ENCODE measurements at places on chromosomes 11 and 22.

DNA sequence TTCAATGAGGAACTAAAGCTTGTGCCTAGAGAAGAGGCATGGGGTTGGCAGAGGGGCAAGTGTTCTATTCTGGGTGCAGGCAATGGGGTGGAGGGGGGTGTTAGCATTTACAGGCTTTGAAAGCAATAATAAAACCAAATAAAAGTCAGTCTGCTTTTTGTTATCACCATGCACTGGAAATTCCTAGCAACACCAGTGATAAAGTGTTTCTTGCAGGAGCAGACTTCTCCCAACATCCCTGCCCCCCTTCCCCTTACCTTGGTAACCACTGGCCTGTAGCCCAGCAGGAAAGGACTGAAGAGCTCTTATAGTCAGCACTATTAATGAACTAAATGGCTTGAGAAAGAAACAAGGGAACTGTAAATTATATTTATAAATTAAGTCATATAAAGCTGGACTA is 65.2 kb upstream of the SESN3 start:
- no peak for DNase-seq

DNA sequence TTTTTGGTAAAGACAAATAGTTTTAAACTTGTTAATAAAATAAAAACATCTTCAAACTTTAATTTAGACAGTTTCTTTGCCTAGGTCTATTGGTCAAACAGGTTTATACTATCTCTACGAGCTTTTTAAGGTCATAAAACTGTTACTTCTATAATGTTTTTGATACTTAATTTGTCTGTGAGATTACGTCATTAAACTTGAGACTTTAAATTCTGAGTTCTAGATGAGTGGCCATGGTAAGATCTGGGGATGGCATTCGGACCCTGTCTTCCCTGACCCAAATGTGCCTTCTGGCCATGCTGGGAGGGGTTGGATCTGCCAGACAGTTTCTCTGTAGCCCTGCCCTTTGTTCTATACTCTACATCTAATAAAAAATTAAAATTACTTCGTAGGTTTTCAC is 497.8 kb downstream of the TMEM135 start:
- no peak for DNase-seq

DNA sequence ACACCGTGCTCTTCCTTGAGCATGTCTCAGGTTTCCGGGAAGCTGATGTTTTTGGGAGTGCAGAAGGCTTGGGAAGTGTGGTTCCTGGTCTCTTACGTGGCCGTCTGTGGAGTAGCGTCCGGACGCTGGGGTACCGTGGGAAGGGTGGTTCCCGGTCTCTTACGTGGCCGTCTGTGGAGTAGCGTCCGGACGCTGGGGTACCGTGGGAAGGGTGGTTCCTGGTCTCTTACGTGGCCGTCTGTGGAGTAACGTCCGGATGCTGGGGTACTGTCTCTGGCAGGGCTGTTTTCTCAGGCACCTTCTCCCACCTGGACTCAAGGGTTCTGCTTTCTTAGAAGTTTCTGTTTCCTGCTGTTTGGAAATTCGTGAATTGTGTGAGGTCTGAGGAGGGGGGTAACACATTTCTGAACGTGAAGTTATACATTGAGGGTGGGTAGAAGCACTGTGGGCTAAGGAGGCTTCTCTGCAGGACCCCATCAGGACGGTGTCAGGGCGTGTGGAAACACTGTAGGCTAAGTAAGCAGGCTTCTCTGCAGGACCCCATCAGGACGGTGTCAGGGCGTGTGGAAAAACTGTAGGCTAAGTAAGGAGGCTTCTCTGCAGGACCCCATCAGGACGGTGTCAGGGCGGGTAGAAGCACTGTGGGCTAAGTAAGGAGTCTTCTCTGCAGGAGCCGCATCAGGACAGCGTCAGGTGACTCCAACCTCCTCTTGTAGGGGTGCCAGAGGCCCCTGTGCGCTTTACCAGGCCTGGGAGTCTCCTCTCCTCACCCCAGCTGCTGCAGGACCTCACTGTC is 5.3 kb upstream of the IFITM3 start:
- DNase-seq = no peak

GRCh38 chr11:64998141-64998540 is 1.4 kb upstream of the BATF2 start:
- DNase-seq = no peak

GRCh38 chr11:6443269-6444003 is 2.6 kb upstream of the HPX start:
- peak; percentile 79 for DNase-seq

GRCh38 chr11:100930185-100930778 is 199.3 kb downstream of the PGR start:
- peak; percentile 60 for DNase-seq

DNA sequence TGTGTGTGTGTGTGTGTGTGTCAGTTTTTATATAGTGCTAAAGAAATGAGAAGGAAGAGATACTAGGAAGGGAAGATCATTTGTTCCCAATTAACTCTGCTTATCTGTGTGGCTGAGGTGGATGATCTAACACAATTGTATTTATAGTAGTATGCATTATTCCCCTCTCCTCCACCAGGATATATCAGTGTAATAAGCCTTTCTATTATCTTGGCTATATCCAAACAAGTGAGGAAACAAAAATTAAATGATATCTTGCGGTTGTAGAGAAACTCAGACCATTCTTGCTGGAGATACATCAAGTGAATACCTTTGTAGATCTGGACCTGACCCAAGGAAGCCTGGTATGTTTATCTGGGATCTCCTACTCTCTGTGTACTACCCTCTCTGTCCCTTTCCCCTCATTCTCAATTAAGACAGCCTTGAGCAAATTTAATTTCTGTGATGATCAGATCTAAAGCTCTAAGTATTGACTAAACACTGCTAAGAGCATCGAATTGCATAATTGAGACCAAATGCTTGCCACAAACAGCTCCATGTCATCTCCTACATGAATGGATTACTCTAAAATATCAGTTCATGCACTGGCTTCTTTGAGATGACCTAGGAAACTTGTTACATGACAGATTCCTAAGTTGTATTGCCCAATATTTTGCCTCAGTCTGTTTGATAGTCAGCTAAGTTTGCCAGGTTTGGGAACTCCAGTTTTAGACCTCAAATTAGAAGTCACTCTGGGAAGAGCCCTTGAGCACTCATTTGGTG is 185.3 kb upstream of the CTSC start:
- no peak for DNase-seq

DNA sequence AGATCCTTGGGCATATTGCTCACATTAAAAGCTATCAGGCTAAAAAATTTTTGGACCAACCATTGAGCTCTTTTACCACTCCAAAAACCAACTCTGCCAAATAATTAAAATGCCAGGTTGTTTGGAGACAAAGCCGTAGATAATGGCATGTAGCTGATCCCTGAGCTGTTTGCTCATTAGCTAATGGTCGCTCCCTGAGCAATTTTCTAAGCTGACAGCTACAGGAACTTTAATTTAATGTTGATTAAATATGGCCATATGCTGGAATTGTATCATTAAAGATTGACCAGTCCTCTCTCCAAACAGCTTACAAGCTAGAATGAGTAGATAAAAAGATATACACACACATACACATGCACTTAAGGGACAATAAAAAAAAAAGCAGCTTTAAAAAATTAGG is 216.2 kb upstream of the ARHGAP20 start:
- no peak for DNase-seq

DNA sequence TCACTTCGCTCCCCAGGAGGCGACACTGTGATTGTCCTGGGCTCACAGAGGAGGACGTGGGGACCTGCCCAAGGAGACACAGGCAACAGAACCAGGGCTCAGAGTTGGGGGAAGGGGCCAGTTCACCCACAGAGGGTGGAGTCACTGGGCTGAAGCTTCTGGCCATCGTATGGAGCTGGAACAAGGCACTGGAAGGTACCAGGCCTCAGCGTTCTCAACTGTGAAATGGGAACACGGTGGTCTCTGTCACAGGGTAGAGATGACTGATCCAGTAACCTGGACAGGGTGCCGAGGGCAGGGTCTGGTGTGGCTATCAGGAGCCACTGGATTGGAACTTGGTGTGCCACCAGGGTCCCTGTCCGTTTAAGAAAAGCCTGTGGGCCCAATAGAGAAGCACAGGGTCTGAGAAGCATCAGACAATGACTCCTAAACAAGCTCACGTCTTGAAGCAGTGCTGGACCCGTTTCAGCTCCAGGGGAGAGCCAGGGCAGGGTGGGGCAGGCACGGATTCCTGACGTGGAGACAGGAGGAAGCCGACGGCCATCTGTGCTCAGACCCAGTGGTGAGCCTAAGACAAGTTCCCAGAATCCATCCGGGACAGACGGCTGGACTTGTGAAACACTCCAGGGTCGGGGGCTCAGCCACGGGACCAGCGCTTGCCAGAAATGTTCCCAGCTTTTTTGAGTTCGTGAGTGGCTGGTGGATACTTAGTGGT is 25.0 kb upstream of the KCNQ1OT1 start:
- DNase-seq = no peak

DNA sequence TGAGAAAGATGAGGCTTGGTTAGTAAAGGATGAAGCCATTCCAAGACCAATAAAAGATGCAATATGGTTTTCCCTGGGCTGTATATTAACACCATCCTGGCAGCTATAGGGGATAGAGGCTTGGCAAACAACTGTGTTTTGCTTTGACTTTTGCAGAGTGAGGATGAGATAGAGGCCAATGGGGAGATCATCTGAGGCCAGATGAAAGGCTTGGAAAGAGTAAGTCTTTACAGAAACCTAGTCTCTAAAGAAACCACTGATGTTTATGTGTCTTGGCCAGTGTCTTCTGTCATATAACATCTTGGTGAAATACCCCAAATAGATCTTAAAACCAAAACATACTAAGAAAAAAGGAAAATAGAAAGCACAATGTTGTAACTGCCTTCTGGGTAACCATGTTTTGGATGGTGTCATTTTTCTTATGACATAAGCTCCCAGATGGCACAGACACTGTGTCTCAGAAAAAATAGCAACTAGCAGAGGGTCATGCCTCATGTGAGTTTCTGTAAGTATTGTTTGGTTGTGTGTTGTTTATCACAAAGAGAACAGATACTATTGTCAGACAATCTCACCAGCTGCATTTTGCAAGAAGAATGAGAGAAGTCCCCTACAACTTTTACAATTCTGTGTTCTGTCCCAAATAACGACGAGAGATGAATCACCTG is 305.4 kb downstream of the ST3GAL4 start:
- DNase-seq = peak; percentile 81

DNA sequence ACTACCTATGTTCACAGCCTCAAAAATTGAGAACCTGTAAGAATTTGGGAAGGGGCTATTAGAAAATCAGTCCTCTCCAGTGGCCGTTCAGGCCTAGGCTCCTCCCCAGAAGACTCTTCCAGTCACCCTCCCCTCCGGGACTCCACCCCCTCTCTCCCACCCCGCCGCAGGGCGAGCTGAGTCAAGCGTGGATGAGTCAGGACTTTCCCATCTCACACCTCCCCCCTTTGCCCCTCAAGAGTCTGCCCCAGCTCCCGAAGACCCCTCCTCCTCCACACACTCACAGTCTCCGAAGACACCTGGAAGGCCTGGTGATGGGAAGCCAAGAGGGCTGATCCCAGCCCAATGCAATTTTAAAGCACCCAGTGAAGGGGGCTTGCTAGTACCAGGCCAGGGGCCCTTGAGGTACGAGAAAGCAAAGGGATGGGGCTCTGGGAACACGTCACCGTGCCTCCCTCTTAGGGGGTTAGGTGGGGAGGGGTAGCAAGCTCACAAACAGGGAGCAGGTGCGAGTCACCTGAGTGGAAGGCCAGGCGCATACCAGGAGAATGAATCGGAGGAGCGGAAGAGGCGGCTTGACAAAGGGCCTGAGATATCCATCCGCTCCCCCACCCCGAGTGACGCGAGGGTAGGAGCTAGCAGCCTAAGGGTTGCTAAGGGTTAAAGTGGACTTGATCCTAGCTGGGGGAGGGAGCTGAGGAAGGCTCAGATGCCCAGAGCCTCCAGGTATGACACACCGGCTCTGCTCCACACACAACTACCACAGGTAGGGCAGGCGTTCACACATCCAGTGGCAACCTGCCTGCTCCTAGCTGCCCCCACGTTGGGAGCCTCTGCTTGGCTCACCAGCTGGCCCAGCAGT is 13.6 kb downstream of the BCL9L start:
- no peak for DNase-seq

DNA sequence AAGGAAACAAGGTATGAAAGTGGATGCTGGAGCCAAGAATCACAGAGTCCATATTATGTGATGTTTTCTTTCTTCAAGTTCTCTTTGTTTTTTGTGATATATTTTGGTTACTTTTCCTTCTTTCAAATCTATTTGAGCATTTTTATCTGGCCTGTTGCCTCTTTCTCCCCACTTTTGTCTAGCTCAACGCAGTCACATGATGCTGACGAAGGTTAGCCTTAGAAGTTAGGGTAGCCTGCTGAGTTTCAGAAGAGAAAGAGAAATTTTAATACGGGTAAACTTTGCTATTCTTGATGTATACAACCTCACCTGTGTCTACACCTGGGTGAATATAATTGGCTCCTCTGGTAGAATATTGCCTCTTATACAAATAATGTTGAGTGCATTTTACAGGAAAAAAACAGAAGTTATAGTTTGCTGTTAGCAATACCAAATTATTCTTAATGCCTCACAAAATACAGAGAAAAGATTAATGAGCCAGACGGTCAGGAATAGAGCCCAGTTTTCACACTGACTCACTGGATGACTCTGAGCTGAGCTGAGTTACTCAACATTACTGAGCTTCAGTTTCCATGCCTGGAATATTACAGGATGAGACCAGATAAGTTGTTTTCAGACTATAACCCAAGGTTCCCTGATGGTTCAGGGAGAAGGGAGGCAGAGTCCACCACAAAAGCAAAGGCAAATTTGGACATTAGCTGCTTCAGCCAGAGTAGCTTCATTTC is 161.6 kb upstream of the BDNF start:
- no peak for DNase-seq

- DNase-seq = no peak
Measured at GRCh38 chr11:110529043-110529442, 99.3 kb downstream of the FDX1 start.

- no peak for DNase-seq
Measured at GRCh38 chr11:115939731-115940421, 435.7 kb upstream of the CADM1 start.

DNA sequence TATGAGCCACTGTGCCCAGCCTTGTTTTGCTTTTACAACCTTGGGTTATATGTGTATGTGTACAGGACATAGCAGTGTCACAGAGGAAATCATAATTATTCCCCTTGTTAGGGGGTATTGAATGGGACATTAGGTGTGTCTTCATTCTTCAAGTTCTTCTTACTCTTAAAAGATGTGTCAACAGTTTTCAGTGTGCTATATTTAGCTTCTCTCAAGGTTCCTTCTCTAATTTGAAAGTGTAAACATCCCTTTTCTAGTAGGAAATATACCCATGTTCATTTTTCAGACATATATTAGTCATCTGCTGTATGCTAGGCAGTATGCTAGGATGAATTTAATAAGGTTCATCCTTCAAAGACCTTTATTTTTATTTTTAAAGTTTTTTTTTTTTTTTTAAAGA is 17.1 kb downstream of the PCF11 start:
- no peak for DNase-seq

- DNase-seq = no peak
Measured at GRCh38 chr11:73995731-73996130, 13.1 kb upstream of the UCP2 start.
